Activated T-helper 1 cell treated with anti-CD3 and anti-CD28 coated beads, Interleukin-2, amount 50 U/mL, for 16 hours (primary cell): ENCODE measurements at places on chromosomes 11 and 22.

DNA sequence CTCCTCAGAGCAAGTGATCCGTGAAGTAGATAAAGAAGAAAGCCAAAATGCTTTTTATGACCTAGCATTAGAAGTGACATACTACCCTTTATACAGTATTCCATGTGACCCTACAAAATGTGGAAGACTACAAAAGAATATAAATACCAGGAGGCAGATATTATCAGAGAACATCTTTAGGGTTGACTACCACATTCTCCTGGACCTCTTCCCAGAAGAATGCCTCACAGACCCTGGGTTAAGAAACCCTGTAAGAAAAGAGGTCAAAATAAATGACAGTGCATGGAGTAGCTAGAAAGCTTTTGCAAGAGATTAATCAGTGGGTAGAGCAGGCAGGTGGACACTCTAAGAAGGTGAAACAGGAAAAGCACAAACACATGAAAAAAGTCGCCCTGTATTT is 69.2 kb downstream of the FANCF start:
- DNase-seq: no peak

GRCh38 chr11:48022445-48022844 is 42.1 kb downstream of the PTPRJ start:
- DNase-seq: no peak

GRCh38 chr11:106552694-106553203 is 465.5 kb downstream of the GUCY1A2 start:
- DNase-seq: no peak

DNA sequence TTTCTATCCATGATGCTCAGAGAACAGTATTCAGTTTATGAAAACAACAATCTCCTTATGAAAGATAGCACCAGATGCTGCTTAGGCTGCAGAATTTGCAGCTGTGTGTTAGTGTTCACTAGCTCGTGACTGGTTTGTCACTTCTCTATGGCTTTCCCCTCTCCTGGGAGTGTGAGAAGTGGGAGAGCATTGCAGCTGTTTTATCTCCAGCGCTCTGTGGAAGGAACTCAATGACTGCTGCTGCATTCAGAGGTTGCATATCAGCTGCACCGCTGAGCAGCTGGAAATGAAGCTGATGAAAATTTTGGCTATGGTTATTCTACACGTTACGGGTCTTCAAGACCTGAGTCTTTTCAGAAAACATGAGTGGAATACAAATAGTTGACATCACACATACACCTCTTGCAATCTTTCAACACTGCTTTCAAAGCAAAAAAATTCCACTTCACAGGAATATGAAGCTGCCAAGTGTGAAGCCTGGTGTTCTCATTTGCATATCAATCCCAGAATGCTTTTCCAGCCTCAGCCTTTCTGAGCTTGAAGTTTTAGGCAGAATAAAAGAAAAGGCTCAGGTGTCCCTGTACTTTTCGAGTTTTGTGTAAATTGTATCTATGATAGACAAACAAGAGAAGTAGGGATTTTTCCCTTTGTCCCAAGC is 149.3 kb upstream of the DDI1 start:
- no peak for DNase-seq

DNA sequence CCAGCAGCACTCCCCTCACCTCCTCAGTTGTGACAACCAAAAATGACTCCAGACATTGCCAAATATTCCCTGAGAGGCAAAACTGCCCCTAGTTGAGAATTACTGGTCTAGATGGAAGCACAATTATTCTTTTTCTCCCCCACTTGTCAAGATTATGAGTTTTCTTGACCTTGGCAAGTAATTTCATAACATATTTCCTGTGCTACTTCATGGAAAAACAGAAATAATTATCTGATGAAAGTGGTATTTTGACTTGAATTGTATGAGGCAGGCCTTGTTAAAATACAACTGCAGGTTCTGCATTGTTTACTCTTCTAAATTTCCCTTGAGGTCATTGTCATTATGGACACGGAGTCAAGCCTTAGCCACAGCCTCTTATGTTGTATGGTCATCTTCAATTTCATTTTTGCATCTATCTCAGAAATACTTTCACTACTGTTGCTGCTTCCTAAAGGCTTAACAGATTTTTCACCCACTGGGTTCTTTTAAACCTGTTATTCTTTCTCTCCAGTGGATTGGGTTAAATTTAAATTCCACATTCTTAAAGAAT is 32.2 kb upstream of the LDLRAD3 start:
- DNase-seq: no peak

GRCh38 chr11:70772950-70773349 is 374.6 kb downstream of the CTTN start:
- DNase-seq: no peak

GRCh38 chr11:36347384-36347906 is 51.4 kb downstream of the PRR5L start:
- no peak for DNase-seq

- no peak for DNase-seq
Observed at GRCh38 chr11:76293189-76293631, 86.9 kb upstream of the WNT11 start.
